A673 (cell line): ENCODE measurements at places on chromosomes 3 and 15. TPM values are rescaled to one million over a fixed set of nuclear protein-coding genes. Genes with fewer than 3 reads are reported as not detected.

Gene XCR1
- not detected in 2 replicates for total RNA-seq

Gene SLC12A1
- not detected in 2 replicates for total RNA-seq

Gene GPR171
- not detected in 2 replicates for total RNA-seq

Gene SUSD5
- total RNA-seq = 0.97 and 1.0 TPM in 2 replicates

Gene CDC25A
- 29.5 and 34.6 TPM in 2 replicates for total RNA-seq

Gene AADAC
- 0.43 TPM in 1 of 2 replicates, not detected in the other for total RNA-seq

Gene VEPH1
- total RNA-seq = 0.32 TPM in 1 of 2 replicates, not detected in the other

Gene KNG1
- total RNA-seq = not detected in 2 replicates

Gene TMEM45A
- total RNA-seq = 3.4 and 5.0 TPM in 2 replicates

Gene MASP1
- not detected in 2 replicates for total RNA-seq

Gene PCNP
- total RNA-seq = 194 and 201 TPM in 2 replicates

Gene SPATA12
- total RNA-seq = not detected in 2 replicates

Gene CDV3
- 146 and 161 TPM in 2 replicates for total RNA-seq

- DNase-seq = peak; percentile 41
Observed at GRCh38 chr15:39828374-39828931, 45.8 kb upstream of the FSIP1 start.

DNA sequence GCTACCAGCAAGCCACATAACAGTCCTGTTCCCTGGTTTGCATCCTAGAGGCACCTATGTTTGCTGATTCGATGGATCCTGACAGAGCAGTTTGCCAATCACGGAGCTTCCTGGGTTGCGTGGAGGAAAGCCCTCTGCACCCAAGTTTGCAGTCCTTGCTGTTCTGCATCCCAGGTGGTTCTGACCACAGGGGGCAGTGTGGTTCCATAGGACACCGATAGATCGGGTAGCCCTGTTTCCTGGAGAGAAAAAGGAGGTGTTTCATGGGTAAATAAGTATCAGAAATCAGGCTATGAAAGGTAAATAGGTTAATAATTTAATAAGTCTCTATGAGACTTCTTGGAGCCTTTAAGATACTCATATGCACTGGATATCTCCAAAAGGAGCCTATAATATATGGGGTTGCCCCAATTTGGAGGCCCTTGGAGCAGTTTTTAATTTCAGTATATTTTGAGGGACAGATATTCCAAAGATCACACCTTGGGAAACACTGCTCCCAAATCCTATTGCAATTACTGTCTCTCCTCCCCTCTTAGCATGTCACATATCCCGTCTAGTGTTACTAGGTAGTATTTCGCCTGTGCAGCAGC lies 194.6 kb upstream of the TPM1 start:
- DNase-seq = peak; percentile 39

DNA sequence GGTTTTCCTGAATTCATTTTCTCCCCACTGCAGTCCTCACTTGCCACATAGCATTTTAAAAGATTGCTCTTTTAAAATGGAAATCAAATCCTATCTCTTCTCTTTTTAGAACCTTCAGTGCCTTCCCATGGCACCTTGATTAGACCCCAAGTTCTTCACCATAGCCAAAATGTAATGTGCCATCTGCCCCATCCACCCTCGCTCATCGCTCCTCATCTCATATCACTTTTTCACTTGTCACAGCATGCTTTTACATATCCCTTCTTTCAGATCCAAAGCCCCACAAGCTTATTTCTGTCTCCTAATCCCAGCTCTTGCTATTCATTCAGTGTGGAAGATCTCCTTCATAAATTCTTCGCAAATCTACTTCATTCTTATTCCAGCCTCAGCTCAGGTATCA lies 161.7 kb downstream of the CD47 start:
- DNase-seq = no peak

DNA sequence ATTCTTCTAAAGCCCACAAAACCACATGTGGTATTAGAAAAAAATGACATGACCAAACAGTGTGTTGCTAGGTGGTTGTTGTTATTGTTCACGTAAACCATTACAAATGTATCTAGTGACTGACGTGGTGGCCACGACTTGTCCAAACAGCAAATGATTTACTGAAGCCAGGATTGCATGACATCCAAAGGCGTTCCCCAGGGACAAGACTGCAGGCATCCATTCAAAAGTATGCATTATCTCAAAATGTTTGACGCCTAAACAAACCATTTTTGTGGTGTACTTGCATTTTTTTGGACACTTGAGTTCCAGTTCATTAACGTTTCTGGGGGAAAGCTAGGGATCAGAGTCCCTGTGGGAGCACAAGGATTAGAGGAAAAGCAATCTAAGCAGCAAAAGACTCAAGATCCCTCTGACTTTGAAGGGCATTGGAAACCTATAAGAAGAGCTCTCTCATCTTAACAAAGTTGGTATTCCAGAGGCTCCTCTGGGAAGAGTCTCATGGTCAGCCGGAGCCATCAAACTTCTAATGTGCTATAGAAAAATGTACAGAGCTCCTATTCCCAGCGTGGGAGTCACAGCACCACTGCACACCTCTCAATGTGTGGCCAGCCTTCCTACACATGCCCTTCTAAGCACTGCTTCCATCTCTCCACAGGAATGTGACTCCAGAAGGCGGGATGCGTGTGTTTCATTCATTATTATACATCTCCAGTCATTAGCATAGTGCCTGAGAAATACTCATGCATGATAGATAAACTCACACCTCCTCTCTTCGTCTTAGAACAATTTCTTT lies 62.9 kb downstream of the FBN1 start:
- peak; percentile 81 for DNase-seq

DNA sequence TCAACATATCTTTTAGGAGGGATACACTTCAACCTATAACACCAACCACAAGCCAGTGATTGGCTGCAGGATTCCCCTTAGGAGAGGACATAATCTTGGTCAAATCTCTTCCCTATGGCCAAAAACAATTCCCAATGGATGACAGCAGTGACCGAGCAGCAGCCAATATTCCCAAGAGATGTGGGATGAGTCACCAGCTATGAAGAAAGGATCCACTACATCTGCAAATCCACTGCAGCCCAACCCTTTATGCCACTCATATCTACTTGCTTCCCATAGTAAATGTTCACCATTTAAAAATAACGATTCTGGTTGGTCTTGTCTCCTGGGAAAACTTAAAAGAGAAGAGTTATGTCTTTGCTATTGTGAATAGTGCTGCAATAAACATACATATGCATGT lies 4.5 kb upstream of the IQCF5 start:
- peak; percentile 1 for DNase-seq

DNA sequence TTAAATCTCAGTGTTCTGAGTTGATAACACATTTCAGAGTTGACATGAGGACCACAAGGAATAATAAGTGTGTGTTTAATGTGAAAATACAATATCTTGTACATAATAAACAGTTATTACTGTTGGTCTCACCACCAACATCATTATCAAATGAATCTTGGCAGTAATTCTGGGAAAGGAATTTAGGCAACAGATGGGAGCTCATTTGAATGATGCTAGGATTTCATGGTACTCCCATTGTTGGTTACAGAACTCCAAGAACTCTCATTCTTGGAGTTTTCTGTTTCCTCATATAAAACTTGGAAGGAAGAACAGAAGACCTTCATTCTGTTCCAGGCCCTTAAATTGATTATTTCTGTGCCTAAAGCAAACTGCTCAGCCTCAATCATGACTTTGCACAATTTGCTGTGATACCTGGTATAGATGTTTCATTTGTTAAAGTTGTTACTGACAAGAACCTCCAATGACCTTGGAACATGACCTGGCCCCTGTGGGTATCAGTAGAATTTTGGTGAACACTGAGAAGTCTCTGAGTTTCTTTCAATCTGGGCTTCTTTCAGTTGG lies 385.8 kb downstream of the LPP start:
- DNase-seq = no peak

GRCh38 chr3:143648708-143649107 lies 199.6 kb downstream of the SLC9A9 start:
- DNase-seq = peak; percentile 56

- no peak for DNase-seq
Observed at GRCh38 chr3:71510510-71510909, 73.0 kb downstream of the FOXP1 start.

DNA sequence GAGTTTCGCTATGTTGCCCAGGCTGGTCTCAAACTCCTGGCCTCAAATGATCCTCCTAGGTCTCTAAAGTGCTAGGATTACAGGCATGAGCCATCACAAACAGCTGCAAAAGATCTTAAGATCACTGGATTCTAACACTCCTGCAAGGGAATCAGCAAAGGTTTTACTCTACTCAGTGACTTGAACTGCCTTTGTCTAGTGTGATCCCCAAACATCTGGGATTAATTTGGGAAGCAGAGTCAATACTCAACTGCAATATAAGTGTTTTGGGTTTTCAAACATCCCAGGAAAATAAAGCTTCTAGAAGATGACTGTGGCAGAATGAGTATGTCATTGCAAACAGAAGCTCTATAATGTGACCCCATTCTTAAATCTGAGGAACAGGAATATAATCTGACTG lies 7.2 kb downstream of the SPG21 start:
- peak; percentile 37 for DNase-seq

DNA sequence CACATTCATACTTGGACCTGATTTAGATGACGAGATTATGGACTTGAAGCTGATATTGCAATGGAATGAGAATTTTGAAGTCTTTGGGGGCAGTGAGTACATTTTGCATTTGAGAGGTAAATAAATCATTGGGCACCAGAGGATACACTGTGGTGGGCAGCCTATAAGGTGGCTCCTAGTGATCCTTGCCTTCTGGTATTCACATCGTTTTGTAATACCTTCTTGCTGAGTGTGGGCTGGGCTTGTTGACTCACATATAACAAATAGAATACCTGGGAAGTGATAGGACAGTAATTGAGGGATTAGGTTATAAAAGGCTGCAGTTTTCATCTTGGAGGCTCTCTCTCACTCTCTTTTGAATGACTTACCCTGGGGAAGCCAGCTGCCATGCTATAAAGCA lies 605.5 kb upstream of the KCNMB2 start:
- no peak for DNase-seq

DNA sequence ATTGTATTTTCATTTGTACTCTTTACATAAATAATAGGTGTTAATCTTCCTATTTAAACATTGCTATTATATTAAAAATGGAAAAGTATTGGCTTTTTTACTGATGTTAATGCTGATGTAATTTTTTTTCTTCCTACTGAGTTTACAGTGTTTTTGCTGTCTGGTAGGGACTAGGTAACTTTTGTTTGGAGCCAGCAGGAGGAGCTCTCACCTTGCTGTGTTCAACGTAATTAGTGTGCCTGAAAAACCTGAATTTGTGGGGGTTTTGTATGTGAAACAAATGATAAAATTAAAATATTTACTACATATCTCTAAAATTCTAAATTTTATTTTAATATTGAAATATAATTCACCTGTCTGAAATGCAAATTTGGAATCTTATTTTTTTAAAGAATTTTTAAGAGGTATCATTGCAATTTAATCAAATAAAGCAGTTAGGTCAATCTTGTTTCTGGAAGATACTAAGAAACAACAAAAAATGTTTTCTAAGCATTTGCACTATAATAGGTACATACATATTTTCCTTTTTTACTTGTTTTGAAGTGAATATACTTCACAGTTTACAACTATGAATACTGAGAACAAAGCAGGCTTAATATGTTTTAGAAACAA lies 48.8 kb downstream of the EPHA6 start:
- DNase-seq = peak; percentile 35

DNA sequence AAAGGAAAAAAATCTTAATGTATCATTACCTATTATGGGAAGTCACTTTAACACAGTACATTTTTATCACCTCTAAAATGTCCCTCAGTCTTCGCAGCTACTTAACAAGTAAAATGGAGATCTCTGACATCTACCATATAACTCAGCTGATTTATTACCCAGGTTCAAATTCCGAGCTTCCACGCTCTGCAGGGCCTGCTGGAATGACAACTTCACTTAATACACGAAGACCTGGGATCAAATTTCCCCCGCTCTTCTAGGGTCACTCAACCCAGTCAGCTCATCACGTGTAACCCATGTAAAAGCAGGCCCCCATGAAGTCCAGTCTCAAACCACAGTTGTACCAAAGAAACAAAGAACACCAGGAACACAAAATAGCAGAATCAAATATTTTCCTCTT lies 44.2 kb upstream of the ACP3 start:
- no peak for DNase-seq

GRCh38 chr3:114697401-114697800 lies 403.6 kb downstream of the TIGIT start:
- DNase-seq = peak; percentile 19

- peak; percentile 77 for DNase-seq
Observed at GRCh38 chr15:81419332-81419943, 45.4 kb upstream of the TMC3 start.

DNA sequence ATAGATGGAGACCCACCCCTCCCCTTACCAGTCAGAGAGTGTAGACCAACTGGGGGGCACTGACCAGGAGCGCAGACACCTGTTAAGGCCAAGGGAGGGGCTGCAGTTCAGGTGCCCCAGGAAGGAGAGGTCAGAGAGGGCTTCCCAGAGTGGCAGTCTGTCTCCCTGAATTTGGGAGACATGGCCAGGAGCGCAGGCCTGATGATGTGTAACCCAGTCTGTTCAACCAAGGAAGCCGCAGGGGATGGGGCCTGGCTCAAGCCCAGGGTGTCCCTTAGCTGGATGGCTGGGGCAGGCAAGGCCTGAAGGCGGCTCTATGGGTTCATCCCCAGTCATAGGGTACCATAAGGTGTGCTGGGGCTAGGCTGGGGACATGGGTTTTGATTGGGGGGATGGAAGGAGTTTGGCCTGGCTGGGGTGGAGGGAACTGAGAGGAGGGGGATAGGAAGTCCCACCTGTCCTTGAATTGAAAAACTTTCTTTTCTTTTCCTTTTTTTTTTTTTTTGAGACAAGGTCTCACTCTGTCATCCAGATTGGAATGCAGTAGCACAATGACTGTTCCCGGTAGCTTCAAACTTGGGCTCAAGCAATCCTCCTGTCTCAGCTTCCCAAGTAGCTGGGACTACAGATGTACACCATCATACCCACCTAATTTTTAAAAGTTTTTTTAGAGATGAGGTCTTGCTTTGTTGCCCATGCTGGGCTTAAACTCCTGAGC lies 75.7 kb downstream of the SMAD6 start:
- DNase-seq = no peak

- no peak for DNase-seq
Observed at GRCh38 chr3:49785565-49786356, 581 bp downstream of the IP6K1 start.

- DNase-seq = peak; percentile 44
Observed at GRCh38 chr3:46538803-46539442, 27.2 kb downstream of the LRRC2 start.

- no peak for DNase-seq
Observed at GRCh38 chr15:99826157-99826780, 93.0 kb upstream of the LYSMD4 start.

DNA sequence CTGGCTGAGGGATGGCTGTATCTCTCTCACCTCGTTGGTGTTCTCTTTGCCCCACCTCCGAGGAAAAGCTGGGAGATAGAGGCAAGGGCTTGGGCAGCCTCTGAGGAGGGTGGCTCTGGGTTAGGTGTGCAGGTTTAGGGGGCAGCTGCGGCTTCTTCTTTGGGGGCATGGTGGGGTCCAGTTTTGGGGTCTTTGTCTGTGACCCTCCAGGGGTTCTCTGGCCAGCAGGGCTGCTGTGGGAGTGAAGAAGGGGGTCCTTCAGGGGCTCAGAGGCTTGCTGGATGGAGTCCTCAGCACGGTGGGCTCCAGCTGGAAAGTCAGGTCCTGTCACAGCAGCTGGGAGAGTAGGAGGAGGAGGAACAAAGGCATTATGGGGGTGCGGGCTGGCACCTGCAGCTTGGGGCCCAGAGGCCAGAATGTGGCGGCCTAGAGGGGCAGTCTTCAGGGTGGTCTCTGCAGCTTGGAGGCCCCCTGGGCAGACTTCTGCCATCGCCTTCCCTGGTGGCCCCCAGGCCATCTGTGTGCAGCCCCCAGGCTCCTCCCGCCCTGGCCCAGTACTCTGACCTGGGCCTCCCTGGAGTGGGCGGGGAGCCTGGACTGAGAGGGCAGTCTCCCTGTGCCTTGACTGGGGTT lies 7.0 kb downstream of the XIRP1 start:
- no peak for DNase-seq
